ENCODE measurements at places on chromosomes 7 and 10. TPM values are rescaled to one million over a fixed set of nuclear protein-coding genes. Genes with fewer than 3 reads are reported as not detected.

Gene PILRA
- total RNA-seq: 3.8 TPM

Gene PAX4
- total RNA-seq: not detected

Gene TMEM196
- total RNA-seq: not detected

Gene LIPF
- total RNA-seq: not detected

Gene LRMDA
- total RNA-seq: 4.3 TPM

Gene CALHM2
- total RNA-seq: 5.5 TPM

Gene GIMAP8
- total RNA-seq: not detected

Gene CYP3A4
- total RNA-seq: not detected

Gene HOXA7
- 4.9 TPM for total RNA-seq

Gene ATP6V0A4
- 0.15 TPM for total RNA-seq

Gene BUD23
- total RNA-seq: 126 TPM

Gene CCDC172
- not detected for total RNA-seq

Gene JMJD1C
- 26.6 TPM for total RNA-seq

Gene SEMA3E
- 2.9 TPM for total RNA-seq

Gene CCDC146
- 0.70 TPM for total RNA-seq

Gene CLDN15
- 13.1 TPM for total RNA-seq

Gene KLF14
- total RNA-seq: 0.03 TPM

Gene H2BK1
- total RNA-seq: not detected

Gene FANK1
- total RNA-seq: 3.7 TPM

Gene PTPRN2
- 0.96 TPM for total RNA-seq

Gene DPYSL4
- 18.0 TPM for total RNA-seq

Gene HECW1
- total RNA-seq: 12.7 TPM

Gene MMP21
- total RNA-seq: not detected

Gene NCF1
- 0.09 TPM for total RNA-seq

Gene ECHDC3
- 7.9 TPM for total RNA-seq

Gene SLC26A3
- not detected for total RNA-seq

Gene KIN
- 11.9 TPM for total RNA-seq

Gene MCM10
- 22.1 TPM for total RNA-seq
